ENCODE measurements at places on chromosomes 3 and 15.

- no peak for DNase-seq
These were observed 200.4 kb upstream of the WNT5A start for GRCh38 chr3:55687526-55687925.

GRCh38 chr15:56272454-56272853 is 28.8 kb upstream of the RFX7 start:
- no peak for DNase-seq

DNA sequence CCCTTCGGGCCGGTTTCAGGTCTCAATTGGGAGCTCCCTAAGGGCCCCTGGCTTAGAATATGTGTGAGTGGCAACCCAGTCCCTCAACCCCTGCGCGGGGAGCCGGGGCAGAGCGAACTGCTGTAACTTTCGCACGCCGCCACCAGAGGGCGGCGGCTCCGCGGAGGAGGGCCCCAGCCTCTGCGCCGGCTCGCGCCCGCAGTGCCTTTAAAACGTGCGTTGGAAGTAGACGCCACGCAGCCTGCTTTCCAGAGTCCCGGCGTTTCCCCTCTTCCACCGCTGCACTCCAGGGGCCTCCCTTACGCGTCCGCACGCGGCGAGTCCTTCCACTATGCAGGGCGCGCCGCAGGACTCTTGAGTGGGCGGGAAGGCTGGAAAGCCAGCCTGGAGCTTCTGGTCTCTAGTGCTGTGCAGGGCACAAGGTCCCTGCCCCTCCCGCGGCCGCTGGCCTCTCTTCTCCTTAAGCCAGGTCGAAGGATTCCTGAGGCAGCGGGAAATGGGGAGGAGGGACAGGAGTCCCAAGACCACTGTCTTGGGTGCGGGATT is 23.7 kb upstream of the RNU6-1 start:
- DNase-seq, result no peak

DNA sequence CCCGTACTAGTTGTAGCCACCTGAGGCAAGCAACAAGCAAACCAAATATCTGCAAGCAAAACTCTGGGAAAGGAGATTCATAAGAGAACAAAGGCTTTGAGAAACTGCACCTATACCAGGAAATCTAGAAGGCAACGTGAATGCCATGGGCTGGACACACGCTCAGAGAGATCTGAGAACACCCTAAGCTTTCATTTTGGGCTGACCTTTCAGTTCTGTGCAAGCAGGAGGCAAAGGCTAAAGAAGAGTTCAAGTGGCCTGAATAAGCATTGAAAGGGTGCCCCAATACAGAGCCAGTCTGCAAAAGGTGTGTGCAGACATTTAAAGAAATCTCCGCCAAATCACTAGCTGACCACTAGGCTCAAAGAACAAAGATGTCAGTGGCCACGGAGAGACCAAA is 461.6 kb downstream of the PYDC2 start:
- no peak for DNase-seq

- DNase-seq, result no peak
These were observed 59.6 kb downstream of the SMAD3 start for GRCh38 chr15:67124911-67125588.

DNA sequence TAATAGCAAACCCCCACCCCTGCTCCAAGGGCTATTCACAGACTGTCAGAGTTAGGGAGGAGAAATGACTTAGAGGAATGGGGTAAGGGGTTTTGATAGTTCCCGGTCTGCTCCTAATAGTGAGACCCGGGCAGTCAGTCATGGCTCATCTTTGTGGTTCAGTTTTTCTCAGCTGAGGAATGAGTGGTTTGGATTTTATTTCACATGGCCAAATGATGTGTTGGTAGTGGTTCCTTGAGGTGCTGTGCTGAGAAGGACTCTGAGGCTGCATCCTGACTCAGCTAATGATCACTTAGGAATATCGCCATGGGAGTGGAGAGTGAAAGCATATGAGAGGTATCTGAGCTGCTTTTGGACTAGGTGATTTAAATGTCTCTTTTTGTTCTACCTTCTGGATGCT is 80.2 kb downstream of the LPP start:
- no peak for DNase-seq

DNA sequence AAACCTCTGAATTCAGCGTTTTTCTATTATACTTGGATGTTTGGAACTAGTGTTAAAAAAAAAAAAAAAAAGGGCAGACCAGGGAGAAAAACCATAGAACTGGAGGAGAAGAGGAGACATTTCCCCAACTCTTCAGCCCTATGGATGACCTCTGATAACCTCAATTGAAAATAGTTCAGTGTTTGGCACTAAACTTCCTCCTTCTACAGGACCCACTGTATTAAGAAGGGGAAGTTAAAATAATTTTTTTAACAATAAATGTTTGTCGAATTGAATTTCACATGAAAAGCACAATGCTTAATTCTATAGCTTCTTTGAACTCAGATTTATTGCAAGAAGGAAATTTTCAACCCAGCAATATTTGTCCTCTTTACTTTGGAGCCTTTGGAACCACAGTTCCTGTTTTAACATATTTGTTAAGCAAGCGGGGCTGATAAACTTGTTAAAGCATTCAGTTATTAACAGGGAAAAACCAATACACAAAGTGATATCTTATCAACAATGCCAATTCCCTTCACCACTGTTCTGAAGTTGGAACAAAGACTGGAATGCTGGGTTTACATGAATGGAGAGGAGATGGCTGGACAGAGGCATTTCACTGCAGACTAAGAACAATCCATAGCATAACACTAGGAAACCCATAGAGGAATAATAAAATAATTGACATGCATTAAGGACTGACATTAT is 3.1 kb upstream of the A4GNT start:
- DNase-seq, result no peak

GRCh38 chr15:85810075-85810474 is 15.3 kb upstream of the KLHL25 start:
- DNase-seq, result no peak

GRCh38 chr3:31240874-31241273 is 291.9 kb upstream of the STT3B start:
- no peak for DNase-seq

DNA sequence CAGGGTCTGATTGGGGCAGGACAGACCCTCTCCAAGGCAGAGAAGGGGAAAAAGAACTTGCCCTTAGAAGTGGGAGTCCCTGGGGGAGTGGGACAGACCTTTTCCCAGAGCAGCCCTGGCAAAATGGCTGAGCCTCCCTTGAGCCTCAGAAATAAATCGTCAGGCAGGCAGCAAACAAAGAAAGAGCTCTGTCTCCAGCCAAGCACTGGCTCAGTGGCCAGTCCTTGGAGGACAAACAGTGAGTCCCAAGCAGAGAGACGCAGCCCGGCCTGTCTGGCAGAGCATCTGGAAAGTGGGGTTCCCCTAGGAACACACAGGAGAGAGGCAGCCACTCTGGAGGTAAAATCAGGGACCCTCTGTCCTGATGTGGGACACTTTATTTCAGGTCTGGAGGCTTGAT is 1.8 kb downstream of the SLC6A1 start:
- no peak for DNase-seq

- no peak for DNase-seq
These were observed 10.1 kb downstream of the CEP63 start for GRCh38 chr3:134495980-134496379.

- DNase-seq, result no peak
These were observed 14.2 kb downstream of the KIF7 start for GRCh38 chr15:89641053-89641452.

DNA sequence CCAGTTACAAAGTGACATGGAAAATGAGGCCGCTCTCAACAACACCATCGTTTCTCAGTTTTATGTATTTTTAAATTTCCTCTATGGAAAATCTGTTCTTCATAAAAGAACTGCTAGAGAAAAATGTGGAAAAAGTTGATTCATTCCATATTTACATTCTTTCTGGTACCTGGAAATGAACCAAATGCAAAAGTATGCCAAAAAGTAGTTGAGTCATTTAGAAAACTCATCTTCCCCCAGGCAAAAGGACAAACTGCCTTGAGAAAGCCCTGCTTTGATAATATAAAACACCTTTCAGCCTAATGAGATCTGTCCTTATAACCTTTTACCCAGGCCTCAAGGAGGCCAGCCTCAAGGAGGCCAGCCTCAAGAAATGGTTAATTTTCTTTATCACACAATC is 283.0 kb upstream of the VEPH1 start:
- DNase-seq, result peak; percentile 65

GRCh38 chr3:10555263-10555662 is 49.9 kb upstream of the ATP2B2 start:
- DNase-seq, result no peak

DNA sequence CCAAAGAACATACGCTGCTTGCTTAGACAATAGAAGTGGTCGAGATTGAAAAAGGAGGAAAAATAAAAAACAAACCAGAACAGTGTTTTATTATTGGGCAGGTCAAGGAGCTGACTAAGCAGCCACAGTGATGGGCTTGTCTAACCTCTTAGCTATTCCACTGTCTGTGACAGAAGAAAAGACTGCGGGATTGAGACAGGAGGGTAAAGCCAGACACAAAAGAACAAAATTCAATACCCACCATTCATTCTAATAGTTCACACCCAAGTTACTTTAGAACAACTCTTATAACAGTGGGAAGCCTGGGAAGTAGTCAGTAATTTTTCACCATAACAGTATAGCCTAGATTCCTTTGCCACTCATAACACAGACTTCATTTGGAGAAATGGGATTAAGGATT is 435.4 kb downstream of the MFSD1 start:
- DNase-seq, result no peak

- no peak for DNase-seq
These were observed 228.9 kb downstream of the SNRPN start for GRCh38 chr15:25183581-25184251.

- DNase-seq, result no peak
These were observed 2.9 kb upstream of the PRRT3 start for GRCh38 chr3:9955067-9955502.

DNA sequence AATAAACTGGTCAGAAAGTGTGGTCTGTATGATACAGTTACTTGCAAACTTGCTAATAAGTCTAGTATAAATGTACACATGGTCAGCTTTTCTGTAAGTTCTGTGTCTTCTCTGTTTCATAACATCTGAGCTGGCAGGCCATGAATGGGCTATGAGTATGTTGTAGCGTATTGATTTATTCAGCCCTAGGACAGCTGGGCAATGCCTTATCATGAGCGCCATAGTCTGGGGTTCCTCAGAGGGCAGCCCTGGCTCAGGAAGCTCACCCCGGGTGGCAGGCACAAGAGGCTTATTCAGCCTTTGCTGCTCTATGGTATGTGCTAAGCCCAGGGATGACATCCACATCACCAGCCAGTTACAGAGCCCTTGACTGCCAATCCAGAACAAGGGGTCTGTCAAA is 50.7 kb upstream of the CCR2 start:
- no peak for DNase-seq

DNA sequence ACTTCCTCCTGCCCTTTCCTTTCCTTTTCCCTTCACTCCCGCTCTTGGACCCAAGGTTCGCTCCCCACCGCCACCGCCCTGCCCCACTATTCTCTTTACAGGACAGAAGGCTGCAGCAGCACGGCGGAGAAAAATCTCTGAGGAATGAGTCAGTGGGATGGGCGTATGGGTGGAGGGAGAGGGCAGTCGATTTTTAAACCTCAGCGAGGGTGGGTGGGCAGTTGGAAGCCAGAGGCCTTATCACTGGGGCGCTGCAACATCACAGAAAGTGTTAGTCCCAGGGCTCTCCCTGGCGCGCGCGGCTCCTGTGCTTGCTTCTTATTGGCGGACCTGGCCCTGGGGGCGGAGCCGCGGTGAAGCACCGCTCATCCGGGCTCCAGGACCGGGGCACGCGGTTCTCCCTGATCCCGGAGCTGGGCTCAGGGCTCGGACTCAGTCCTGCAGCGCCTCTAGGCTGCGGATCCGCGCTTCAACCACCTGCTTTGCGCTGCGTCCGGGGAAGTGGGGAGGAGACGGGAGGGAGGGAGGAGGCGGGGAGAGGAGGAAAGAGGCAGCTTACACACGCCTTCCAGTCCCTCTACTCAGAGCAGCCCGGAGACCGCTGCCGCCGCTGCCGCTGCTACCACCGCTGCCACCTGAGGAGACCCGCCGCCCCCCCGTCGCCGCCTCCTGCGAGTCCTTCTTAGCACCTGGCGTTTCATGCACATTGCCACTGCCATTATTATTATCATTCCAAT is at the start of gene ALCAM:
Gene ALCAM, plus strand, starts transcription at position 584 of the 737 bp plus-strand sequence.
- peak; percentile 97 for DNase-seq

- no peak for DNase-seq
These were observed 133.6 kb downstream of the CD47 start for GRCh38 chr3:107956991-107957900.

GRCh38 chr3:159252772-159253384 is 451.0 kb downstream of the MFSD1 start:
- DNase-seq, result peak; percentile 58
